ENCODE measurements at places on chromosomes 1 and 21.

GRCh38 chr1:3009021-3009420 is 12.2 kb upstream of the ACTRT2 start:
- no peak for DNase-seq

DNA sequence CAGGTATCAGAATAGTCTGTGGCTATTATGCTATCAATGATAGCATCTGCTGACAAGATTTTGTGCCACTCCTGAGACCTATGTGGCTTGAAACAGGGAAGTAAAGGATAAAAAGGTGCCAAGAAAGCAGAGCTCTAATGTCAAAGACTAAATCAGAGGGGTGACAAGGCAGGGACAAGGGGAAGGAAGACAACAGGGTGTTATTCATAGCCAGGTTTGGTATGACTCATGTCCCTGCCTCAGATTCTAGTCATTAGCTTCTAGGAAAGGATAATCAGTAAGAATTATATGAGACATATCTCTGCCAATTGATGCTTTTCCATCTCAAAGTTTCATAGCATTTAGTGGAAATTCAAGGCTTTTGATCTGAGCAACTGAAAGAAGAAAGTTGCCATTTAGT is 31.8 kb upstream of the PLD5 start:
- no peak for DNase-seq

DNA sequence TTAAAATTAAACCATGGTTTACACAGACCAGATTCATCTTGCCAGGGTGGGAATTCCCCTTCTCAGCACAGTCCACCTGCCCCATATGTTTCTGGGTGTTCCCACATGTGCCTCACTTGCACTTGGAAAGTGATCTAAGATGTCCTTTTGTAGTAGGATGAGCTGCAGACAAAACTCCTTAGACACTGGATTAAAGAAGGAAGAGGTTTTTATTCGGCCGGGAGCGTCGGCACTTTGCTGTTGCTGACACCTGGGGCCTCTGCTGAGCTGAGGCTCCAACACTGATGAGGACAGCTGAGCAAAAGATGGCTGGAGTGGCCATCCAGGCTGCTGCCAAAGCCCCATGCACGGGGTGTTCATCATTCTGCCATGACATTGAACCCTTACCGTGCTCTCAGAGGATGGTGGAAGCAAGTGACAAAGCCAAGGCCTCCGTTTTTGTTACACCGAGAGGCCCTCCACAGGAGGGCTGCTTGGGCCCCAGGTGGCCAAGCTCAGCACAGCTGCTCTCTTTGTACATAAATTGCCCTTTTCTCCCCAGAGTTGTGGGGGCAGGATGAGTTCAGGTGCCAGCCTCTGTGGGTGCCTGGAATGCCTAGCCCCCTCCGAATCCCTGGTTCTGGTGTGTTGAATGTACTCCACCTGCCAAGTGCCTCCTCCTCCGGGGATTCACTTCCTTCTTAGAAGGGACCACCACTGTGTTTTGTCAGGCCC is 7.3 kb upstream of the ACOT11 start:
- no peak for DNase-seq

- DNase-seq = no peak
These were observed 110.7 kb downstream of the SPATA46 start for GRCh38 chr1:162265983-162266382.

DNA sequence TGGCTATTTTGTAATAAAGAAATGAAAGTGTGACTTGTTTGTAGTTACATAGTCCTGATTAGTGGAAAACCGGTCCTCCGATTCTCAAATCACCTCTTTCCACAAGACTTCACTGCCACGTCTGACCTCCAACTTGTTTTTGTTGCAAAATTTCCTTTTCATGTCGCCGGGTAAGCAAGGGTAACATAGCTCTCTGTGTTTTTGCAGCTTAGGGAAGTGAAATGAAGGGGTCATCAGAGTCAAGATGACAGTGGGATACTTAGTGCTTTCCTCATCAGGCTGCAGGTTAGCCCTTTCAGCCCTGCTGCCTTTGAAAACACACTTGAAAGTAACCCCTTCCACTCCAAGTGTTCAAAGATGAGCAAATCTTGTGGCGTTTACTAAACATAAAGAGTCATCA is 217.9 kb downstream of the USP25 start:
- DNase-seq = no peak

DNA sequence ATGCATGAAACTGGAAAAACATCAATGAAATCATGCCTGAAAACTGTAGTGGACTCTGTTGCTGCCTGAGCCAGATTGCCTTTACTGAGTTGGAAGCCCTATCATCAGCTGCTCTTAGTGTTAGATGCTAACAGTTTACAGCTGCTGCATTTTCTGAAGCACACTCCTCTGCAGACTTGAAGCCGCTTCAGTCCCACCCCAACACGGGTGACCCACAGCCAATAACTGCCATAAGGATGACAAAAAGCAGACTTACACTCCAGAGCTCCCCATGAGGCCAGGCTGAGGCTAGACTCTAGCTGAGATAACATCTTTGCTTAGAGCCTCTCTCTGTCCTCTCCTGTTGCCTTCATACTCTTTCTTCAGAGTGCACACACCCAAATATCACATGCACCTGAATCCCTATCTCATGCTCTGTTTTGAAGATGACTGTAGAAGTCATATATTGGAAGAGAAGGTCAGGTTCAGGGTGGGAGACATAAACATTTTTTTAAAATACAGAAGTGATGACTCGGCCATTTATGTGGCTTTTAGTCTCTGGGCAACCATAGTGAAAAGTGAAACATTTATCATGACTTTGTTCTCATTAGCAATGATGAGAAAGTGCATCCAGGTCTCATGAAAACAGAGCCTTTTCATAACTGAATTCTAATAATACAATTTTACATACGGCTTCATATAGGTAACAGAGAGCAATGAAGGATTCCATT is 161.0 kb downstream of the KCNK2 start:
- no peak for DNase-seq

- no peak for DNase-seq
These were observed 90.8 kb upstream of the CCDC190 start for GRCh38 chr1:162951553-162952315.

GRCh38 chr1:75345538-75346292 is 211.5 kb downstream of the LHX8 start:
- DNase-seq = no peak

DNA sequence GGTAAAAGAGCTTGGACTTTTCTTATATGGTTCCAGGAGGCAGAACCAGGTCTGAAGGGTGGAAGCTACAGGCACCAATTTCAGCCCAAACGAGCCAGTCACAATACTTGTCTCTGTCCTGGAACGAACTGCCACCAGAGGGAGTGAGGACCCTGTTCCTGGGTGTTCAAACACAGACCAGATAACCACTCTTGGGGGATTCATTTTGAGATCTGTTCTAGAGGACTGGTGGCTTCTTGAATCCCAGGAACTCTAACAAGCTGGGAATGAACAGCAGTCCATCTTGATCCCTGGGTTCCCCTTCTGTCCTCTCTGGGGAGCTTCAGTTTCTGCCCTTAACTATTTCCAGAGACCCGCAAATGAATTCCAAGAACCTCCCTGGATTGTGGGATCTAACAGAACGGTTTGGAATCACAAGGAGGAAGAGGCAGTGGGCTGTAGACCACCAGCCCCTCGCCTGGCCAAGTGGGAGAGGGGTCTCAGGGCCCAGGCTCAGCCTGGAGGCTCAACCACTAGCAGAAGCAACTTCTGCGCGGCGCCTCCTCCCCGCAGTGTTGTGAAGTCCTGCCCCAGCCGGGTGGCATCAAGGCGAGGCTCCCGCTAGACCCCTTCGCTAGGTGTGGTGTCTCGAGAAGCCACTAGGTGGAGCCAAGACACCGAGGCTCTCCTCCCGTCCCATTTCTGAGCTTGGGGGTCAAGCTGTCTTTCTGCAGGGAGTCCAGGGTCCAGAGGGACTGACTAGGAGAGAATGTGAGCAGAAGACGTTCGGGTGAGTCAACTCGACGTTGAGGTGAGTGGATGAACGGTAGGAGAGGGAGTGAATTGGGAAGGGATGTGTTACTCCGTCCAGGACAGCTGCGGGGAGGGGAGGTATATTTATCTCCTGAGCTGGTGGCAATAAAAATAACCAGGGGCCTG is 12.1 kb upstream of the NES start:
- DNase-seq = peak; percentile 81

DNA sequence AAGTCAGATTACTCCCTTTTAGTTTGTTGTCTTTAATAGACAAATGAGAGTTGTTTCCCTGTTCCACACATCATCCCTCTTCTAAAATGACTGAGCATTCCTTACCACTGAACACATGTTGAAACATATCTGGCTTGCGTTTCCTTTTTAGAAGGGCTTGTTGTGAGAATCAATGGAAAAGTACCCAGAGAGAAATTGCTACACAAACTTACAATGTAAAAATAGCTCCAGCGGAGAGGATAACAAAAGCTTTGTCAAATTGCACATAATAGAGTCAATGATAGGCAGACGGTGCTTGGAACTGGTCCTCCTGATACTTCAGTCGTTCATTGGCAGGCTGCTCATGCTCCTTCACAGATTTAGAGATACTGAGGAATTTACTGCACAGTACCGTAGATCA is 123.9 kb downstream of the CYYR1 start:
- DNase-seq = no peak

DNA sequence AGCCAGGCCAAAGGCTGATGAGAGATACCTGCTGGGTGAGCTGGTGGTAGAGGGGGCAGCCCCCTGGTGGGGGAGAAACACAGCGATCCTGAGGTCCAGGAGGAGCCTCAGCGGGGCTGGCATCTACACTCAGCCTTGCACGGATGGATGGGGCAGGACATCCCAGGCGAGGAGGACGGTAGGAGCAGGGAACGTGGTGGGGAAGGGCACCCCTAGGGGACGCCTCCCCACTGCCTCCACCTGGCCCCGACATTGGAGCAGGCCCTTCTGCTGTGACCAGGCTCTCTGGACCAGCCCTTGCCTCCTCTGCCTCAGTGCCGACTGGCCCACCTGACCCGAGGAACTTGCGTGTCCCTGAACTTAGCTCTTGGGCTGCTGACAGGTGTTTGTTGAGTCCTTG is 6.4 kb upstream of the MMEL1 start:
- no peak for DNase-seq

DNA sequence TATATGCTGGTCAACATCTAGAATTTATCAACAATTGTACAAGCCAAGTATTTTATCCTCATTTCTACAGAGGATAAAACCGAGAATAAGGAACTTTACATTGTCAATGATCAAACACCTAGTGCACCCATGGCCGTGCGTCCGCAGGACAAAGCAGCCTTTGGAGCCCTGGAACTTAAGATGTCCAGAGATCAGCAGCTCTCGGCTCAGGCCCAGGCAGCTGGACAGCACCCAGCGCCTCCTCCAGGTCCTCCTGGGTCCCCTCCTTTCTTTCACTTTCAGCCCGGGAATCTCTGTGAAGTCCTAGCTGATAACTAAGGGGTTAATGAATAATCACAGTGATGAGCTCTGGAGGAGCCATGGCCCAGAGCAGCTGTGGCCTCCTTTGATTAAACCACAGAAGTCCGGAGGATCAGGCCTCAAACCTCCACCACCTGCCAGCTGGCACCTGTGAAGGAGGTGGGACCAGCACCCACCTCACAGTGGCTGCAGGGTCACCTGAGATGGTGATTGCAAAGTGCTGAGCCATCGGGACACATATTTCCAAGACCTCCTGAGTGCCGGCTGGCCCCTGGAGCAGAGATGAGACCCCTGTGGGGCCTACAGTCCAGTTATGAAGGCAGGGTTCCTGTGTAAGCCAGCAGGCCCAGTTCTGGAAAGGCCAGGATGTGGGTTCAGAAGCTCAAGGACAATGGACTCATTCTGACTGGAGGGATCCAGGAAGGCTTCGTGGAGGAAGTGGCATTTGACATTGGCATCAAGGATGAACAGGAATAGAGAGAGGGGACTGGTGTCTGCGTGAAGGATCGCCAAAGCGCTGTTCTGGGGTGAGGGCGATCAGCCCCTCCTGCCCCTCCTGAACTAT is 11.6 kb upstream of the SAMD11 start:
- no peak for DNase-seq

GRCh38 chr21:25176637-25177412 is 430.5 kb downstream of the MRPL39 start:
- no peak for DNase-seq

DNA sequence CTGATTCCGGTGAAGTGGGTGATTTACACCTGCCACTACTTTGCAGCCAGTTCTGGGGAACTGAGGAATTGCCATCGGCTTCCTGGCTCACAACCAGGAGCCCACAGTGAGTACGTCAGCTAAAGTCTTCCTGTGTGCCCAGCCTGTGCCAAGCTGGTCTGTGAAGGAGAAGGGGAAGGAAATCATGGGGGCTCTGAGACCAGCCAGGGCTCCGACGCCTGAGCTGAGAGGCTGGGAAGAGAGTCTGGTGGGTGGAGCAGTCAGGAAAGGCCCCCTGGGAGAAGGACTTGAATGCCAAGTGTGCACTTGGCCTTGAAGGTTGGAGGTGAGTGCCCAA is 1.2 kb downstream of the LURAP1 start:
- no peak for DNase-seq

DNA sequence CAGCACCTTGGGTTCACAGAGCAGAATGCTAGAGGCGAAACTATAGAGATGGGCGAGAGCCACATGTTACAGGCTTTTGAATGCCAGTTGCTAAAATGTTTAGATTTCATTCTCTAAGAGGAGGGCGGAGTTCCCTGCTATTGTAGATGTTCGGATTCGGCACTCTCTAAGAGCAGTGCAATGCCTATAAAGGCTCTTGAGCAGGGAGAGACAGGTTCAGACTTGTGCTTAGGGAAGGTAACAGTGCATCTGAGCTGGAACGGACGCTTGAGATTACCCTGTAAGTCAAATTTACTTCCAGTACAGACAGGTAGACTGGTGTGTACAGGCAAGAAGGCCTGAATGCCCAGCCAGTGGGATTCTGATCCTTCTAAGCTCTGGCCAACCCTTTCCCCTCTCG is 15.3 kb downstream of the LURAP1 start:
- DNase-seq = no peak

GRCh38 chr1:160744852-160745520 is 5.9 kb downstream of the SLAMF7 start:
- DNase-seq = no peak

- DNase-seq = no peak
These were observed at the start of gene CACYBP for GRCh38 chr1:174999936-175000696. Gene CACYBP (plus strand): TSS chr1:174999947. CDS start chr1:175000181, 234 bp downstream.

DNA sequence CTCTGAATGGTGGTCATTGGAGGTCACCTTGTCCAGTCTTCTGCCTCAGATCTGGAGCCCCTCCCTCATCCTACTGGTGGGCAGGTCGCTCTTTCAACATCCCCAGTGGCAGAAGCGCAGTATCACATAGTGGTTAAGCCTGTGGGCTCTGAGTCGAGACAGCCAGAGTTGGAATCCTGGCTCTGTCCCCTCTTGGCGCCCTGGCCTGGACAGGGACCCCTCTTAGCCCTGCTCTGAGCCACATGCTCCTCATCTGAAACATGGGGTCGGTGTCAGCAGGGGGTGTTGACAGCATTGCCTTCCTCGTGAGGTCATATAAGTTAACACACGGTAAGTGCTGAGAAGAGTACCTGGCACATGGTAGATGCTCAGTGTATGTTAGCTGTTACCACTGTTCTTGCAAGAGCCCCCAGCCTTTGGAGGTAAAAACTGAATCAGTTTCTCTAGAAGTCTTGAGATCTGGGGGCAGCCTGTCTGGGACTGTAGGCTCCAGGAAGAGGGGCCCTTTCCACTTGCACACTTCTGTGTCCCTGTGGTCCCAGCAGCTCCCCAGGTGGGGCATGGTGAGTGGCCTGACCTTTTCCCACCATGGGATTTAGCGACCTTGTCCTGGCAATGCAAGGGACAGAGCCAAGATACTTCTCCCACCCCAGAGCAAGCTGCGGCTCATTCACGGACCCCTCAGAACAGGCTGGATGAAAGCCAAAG is 6.4 kb downstream of the ZC3H12A start:
- peak; percentile 6 for DNase-seq

Measured in CD4-positive, alpha-beta T cell treated with Interleukin-1 beta for 1 hour (primary cell).